ENCODE measurements at places on chromosomes 4 and X.

- no peak for DNase-seq
Measured at GRCh38 chr4:189304809-189305208, 635.9 kb upstream of the FRG1 start.

GRCh38 chr4:145565328-145565727 lies 53.9 kb upstream of the MMAA start:
- DNase-seq: no peak

DNA sequence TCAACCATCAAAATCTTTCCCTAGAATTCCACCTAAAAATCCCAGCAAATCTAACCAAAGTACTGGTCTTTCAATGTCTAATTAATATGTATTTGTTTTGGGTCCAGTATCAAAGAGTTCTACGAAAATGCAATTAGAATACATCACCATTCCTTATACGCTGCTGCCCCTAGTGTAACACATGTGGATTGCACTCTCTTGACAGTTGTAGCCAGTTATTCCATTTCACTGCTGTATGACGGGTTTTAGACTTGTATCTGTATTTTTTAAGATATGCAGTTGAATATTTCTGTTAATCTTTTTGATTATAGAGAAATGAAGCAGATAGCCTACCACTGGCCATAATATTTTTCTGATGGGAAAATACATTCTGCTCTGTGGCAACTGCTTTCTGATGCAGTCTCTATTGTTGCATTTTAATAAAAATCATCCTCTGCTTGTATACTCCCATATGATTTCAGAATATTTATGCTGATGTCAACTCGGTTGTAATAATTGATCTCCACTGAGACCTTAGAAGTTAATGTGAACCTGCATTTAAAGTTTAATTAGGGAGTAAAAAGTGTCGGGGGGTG lies 17.1 kb upstream of the PAGE2B start:
- DNase-seq: peak; percentile 43

GRCh38 chr4:74133786-74134499 lies 24.0 kb upstream of the MTHFD2L start:
- DNase-seq: peak; percentile 2

GRCh38 chrX:110120025-110120424 lies 117.1 kb downstream of the TMEM164 start:
- DNase-seq: no peak

DNA sequence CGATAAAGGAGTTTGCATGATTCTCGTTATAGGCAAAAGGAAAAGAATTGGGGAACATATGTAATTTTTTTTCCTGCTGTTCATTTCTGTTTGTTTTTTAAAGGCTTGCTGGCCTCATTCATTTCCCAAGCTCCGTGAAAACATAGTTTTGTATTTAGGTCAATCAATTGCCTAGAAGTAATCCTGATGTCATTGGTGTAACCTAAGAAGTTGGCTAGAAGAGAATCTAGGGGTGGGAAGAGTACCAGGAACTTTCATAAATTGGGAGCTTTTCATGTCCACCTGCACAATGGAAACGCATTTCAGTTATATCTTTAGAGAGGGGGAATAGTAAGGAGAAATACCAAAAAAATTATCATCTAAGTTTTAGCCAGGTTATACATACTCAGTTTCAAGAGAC lies 3.8 kb downstream of the RAPGEF2 start:
- DNase-seq: no peak

DNA sequence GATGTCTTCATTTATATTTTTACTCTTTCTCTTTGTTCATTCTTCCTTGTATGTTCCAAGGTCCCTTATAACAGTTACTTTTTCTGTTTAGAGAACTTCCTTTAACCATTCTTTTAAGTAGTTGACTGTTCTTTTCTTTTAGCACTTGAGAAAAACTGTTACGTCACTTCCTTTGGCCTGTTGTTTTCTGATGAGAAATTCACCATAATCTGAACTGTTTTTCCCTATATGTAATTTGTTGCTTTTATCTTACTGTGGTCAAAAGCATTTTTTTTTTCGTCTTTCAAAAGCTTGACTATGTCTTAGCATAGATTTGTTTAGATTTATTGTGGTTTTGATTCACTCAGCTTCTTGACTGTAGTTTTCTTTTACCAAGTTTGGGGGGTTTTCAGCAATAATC lies 1660.3 kb upstream of the PCDH10 start:
- no peak for DNase-seq

- no peak for DNase-seq
Measured at GRCh38 chrX:28229217-28229616, 248.0 kb upstream of the DCAF8L1 start.

DNA sequence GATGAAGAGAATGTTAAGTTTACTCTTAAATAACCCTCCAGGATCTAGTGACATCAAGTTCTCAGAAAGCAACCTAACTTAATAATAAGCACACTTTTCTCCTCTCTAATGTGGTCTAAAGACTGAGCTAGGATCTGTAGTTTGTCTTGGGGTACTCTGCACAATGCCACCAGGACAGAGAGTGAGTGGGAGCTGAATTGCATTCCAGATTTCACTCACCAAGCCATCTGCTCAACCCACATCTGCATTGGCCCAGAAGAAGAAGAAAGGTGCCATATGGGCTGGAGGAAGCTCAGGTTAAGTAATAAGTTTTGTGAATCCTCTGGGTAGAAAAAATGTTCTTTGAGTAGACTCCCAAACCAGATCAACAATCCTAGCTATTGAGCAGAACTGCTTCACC lies 384.6 kb downstream of the PPP3CA start:
- DNase-seq: no peak

DNA sequence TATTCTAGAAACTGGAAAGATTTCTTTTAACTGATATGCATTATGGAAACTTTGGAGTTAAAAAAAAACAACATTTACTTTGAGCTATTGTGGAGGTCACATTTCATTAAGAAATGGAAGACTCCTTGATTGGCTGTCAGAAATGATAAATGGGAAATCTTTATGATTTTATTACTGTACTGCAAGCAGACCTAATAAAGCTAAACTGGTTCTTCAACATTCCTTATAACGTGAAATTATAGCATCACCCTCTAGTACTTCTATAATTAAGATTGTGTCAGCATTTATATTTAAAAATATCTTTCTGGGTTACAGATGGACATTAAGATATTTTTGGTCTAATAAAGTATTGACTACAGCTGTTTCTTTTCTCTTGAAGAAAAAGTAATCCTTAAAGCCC lies 213.8 kb upstream of the PACRGL start:
- no peak for DNase-seq
